Fibroblast of skin of back (primary cell): ENCODE measurements at places on chromosomes 4 and X.

GRCh38 chrX:17846045-17846444 lies 15.1 kb downstream of the RAI2 start:
- no peak for DNase-seq

DNA sequence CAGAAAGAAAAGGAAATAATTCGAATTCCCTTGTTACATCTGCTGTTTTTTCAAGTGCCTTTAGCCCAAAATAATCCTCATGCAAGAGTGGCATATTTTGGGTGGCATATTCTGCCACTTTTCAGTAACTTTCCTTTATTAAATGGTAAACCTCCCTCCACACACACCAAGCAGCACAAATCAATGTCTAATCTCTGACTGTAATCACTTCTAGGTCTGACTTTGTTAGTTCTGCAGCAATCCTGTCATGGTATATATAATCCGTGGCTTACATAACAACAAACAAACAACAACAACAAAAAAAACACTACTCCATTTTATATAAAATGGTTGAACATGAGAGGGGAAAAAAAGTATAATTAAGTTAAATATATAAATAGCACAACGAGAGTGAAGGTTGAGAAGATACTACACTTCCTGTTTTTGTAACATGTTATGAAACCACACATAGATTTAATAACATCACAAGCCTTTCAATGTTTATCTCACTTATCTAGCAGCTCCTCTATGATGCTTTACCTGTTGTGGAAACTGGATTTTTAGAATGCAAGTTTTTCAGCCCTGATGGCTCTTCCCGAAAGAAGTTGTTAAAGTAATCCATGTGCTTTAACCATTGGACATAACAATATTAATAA lies 715.4 kb downstream of the GRXCR1 start:
- no peak for DNase-seq

- no peak for DNase-seq
These were observed 297.8 kb upstream of the FAM241A start for GRCh38 chr4:111847296-111848008.

- no peak for DNase-seq
These were observed 5.2 kb upstream of the SORCS2 start for GRCh38 chr4:7187168-7187535.

DNA sequence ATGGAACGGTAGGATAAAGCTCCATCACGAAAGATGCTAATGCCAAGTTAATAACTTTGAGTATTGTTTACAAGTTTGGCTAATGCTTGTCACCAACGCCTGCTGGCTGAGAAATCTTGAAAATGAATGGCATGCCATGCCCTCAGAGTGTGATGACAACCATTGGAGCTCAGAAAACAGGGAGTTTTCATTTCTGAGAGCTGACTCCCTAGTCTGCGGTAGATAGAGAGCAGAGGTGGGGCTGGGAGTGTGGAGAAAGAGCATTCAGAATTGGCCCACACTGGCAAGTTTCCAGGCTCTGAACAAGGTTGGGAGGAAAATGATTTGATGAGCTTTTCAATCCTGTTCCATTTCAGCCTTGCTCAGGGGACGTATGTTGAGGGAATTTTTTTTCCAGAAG lies 183.9 kb downstream of the CPEB2 start:
- DNase-seq = peak; percentile 91

GRCh38 chr4:53089936-53090729 lies 228.0 kb downstream of the RASL11B start:
- DNase-seq = peak; percentile 48

DNA sequence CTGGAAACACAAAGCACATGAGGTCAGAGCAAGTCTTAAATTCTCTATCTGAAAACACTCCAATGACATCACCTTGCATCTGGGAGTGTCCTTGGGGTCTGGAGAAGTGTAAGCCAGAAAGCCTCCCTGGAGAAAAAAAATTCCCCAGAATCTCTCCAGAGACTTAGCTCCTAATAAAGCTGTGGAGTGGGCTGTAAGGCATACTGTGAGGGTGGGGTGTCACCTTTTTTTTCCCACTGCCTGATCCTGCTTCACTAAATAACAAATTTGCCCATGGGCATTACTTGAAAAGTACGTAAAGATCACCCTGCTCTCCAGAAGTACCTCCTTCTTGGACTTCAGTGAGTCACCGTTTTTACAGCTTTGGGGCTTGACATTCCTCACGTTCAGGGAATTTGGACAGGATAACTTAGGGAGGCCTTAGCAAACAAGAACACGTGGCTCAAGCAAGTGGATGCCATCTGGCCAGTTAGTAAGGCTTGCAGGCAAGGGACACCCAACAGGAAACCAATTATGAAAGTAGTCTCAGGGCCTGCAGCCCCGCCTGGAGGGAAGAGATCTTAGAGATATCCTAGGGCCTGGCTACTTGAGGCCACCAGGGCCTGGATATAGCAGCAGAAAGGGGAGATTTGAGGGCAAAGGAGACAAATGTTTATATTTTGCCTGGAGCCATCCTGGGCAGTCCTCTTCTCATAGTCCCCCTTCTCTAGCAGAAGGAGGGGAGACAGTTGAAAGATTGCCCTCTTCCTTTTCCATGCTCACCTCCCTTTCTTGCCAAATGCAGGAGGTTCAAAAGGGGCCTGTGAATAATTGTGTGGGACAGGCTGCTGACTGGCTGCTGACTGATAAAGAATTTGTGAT lies 60.1 kb upstream of the PLAC1 start:
- DNase-seq = peak; percentile 96

DNA sequence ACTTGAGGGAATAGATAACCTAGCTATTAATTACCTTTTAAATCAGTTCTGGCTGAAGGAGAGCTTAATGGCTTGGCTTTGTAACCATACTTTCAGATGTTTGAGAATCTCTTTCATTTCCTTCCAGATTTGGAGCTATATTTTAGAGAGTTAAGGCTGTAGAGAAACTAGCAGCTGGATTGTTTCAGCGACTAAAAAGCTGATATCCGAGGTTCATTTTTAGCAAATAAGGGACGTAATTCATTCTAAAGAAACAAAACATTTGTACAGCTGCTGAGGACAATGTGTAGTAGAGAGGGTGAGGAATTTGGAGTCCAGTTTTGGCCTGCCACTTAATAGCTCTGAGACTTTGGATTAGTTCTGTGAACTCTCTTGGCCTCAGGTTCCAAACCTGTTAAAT lies 12.2 kb downstream of the OSTC start:
- no peak for DNase-seq

DNA sequence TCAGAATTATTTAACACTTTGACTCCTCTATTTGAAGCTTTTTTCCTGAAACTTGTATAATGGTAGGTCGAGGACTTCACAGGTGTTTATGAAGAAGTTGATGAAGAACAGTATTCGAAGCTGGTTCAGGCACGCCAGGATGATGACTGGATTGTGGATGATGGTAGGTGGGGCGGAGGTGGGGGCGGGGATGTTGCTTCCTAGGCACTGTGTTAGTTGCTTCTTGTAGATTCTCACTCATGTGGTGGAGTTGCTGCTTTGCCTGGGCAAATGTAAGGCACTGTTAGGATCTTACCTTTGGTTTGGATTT lies 9.4 kb downstream of the POLA1 start:
- DNase-seq = no peak

DNA sequence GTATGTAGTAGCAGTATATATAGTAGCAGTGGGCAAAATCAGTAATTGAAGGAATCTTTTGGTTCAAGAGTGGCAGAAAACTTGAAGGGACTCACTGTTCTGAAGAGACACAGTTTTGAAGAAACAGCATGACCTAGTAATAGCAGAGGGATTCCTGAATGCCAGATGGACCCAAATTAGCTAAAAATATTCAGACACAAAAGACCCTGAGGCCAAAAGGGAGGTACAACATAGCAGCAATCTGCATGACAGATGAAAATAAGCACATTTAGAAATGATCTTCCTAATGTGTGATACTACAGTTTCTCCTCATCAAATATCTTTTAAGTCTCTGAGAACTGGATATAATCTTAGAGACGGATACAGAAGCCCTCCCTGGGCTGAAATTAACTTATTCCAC lies 536.6 kb downstream of the PPARGC1A start:
- no peak for DNase-seq

- DNase-seq = no peak
These were observed 71.8 kb downstream of the NBDY start for GRCh38 chrX:56800801-56801200.

- no peak for DNase-seq
These were observed 1584.8 kb upstream of the ADGRL3 start for GRCh38 chr4:59615316-59615715.

GRCh38 chrX:140821280-140821679 lies 111.7 kb downstream of the LINC00632 start:
- no peak for DNase-seq
